ENCODE measurements at places on chromosomes 7 and 10. TPM values are rescaled to one million over a fixed set of nuclear protein-coding genes. Genes with fewer than 3 reads are reported as not detected.

Gene GIMAP4
- total RNA-seq = 13.8 TPM

Gene GPR158
- not detected for total RNA-seq

Gene SLC26A5
- total RNA-seq = 0.17 TPM

Gene COL1A2
- not detected for total RNA-seq

Gene PRKG1
- not detected for total RNA-seq

Gene CYP3A7
- total RNA-seq = not detected
